ENCODE measurements at places on chromosomes 7 and 10.

DNA sequence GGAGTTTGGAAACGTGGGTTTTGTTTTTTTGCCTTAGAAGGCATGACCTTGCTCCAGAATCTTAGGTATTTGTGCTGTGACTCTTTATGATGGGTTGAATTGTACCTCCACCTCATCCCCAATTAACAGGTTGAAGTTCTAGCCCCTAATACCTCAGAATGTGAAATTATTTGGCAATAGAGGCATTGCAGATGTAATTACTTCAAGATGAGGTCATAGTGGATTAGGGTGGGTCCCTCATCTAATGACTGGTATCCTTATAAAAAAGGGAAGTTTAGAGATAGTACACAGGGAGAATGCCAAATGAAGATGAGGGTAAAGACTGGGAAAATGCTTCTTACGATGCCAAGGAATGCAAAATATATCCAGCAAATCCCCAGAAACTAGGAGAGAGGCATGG lies 3.0 kb upstream of the FAM200A start:
- DNase-seq, result no peak

- peak; percentile 55 for DNase-seq
Measured at GRCh38 chr10:11175823-11176243, 158.2 kb downstream of the CELF2 start.

- no peak for DNase-seq
Measured at GRCh38 chr10:101042118-101042517, 11.1 kb downstream of the SFXN3 start.

DNA sequence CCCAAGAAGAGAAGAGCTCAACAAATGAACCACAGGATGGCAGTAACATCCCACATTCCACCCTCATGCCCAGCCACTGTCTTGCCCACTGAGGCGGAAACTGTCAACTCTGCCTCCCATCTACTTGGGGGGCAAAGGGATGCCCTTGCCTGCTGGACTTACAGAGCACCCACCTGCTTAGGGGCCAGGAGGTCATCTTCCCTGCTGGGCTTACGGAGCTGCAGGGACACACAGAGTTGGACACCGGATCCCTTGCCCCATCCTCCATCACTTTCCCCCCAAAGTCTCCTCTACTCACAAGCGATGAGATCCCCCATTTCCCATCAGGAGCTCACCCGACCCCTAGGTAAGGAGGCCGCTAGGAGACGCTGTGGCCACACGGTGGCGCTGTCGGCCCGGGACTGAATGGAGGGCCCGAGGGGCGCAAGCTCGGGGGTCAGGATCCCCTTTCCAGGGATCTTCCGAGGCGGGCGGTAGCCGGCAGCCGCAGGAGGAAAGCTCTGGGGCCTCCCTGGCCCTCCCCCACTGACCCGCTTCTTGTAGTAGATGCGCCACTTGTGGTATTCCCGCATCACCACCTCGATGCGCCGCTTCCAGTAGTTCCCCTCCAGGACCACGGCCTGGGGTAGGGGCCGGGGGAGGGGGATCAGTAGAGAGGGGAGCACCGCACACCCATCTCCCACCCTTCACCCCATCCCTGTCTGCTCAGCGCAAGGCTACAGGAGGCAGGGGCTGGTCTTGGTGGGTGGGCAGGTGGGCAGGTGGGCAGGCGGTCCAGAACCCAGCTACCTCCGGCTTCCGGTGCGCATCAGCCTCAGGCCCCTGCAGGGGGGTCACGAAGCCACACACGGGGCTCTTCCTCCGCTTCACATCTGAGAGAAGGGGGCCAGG lies 17.3 kb downstream of the MLXIPL start:
- DNase-seq, result peak; percentile 64

GRCh38 chr7:47561715-47562446 lies 20.0 kb downstream of the TNS3 start:
- no peak for DNase-seq

GRCh38 chr10:120987359-120987758 lies 136.2 kb downstream of the WDR11 start:
- DNase-seq, result no peak

- DNase-seq, result no peak
Measured at GRCh38 chr10:21910798-21911197, 92.7 kb downstream of the DNAJC1 start.

DNA sequence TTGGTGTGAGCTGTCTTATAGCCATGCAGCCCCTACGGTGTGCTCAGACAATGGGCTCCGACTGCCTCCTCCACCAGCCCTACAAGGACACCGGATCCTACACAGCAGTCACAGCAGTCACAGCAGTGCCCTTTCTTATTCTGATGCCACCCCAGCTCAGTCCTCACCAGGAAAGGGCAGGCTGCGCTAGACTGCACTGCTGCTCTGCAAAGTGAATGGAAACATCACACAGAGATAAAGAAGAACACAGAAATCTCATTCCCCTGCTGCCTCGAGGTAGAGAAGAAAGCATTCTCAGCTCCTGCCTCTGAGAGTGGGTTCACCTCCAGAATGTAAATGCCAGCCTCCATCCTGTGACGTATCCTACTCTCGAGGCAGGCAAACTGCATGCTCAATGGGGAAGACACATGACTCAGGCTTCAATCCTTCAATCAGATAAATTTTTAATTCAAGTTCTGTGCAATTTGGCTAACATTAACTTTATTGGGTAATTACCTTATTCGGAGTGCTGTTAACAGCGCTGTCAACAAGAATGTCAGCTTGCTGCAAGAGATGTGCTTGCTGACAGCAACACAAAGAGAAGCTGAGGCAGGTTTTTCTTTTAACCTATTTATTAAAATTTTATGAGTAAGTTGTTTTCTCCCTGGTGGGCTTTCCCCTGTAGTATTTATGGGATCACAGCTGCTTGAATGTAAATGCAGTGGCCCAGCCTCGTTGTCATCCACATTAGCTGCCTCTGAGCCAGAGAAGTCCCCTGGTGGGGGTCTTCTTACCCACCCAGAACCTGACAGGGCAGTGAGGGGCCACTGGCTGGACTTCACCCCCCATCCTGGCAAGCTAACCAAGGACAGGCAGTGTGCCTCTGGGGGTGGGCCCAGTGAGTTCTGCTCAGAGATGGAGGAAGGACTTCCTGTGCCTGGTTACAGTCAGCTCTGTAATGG lies 241.3 kb upstream of the KMT2E start:
- no peak for DNase-seq

DNA sequence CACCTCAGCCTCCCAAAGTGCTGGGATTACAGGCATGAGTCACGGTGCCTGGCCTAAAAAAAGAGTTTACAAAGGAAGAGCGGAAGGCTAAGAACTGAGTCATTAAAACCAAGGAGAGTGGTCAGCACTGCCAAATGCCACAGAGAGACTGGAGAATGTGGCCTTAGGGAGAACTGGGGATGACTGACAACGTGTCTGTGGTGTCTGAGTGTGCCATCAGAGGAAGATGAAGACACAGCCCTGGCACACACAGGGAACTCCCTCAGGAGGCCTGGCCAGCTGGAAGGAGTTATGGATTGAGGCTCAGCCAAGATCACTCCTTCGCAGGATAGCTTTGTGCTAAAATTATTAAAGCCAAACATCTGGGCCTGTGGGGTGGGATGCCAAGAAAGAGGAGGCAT lies 3.9 kb upstream of the INA start:
- no peak for DNase-seq

GRCh38 chr10:132443605-132443982 lies 46.6 kb downstream of the PWWP2B start:
- DNase-seq, result peak; percentile 85

GRCh38 chr7:106418526-106418925 lies 133.7 kb upstream of the NAMPT start:
- DNase-seq, result no peak

DNA sequence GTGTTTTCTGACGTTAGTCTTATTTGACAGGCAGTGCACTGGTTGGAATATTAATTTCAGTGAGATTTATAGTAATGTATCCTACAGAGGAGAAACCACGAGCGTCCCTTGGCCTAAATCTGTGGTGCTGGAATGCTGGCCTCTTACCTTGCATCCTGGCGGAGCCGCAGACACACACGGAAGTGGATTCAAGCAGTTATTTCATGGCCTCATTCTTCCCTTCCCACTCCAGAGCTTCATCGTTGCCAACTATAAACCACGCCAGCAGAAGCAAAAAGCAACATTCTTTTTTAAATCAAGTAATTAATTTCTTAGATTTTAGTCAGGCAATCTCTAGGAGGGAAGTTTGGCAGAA lies 13.1 kb downstream of the WIPI2 start:
- DNase-seq, result no peak

DNA sequence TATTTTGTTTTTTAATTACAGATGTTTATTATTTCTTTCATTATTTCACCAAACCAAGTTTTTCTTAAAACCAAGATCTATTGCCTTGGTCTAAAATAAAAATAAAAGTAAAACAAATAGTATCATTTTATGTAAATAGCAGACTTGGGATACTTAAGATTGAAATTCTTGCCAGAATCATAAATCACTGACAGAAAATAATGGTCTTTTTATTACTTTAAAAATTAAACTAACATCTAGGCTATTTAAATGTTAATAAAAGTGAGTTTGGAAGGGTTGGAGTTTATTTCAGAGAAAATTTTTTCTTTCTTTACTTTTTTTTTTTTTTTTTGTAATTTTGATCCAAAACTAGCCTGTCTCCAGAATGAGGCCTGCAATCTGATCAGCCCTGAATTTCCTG lies 568.0 kb upstream of the IGFBP3 start:
- no peak for DNase-seq

DNA sequence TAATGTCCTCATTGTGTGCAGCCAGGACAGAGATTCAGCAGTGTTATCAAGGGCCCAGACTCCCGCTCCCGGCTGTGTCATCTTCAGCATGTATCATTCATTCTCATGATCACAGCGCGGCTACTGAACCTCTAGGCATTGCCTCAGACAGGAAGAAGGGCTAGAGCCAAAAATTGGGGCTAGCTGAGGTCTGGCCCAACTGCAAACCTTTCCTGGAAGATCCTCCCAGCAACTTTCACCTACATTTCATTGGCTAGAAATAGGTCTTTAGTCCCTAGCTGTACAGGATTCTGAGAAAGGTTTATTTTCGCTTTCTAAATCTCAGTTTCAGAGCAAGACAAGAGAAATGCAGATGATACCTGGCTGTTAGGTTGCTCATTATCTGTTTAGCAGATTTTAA lies 81.9 kb downstream of the CREM start:
- DNase-seq, result no peak

DNA sequence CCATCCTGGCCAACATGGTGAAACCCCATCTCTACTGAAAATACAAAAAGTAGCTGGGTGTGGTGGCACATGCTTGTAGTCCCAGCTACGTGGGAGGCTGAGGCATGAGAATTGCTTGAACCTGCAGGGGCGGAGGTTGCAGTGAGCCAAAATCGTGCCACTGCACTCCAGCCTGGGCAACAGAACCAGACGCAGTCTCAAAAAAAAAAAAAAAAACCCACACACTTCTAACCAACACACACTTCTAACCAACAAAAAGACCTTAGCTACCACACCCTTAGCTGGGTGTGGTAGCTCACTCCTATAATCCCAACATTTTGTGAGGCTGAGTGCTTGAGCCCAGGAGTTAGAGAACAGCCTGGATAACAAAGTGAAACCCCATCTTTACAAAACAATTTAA lies 33.9 kb upstream of the SPOCK2 start:
- DNase-seq, result no peak

- DNase-seq, result no peak
Measured at GRCh38 chr10:33455029-33455428, 120.6 kb upstream of the NRP1 start.

DNA sequence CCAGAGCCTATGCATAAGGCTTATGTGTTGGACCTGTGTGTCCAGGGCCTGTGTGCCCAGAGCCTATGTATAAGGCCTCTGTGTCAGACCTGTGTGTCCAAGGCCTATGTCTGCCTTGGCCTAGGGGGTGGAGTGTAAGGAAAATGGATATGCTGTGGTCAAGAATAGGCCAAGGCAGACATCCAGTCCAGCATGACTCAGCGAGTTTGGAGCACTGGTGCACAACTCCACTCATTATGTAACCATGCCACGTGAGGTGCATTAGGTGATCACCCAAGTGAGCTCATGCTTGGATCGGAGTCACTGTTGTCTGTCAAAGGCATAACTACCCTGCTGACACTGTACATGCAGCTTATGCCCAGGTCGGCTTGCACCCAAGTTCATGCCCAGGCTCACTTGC lies 238.9 kb downstream of the CACNA2D1 start:
- no peak for DNase-seq

GRCh38 chr7:68393051-68393450 lies 1205.2 kb upstream of the AUTS2 start:
- DNase-seq, result no peak

- DNase-seq, result no peak
Measured at GRCh38 chr7:5572439-5572838, 148.8 kb upstream of the TNRC18 start.

GRCh38 chr10:49410365-49411074 lies 14.6 kb upstream of the DRGX start:
- DNase-seq, result no peak

DNA sequence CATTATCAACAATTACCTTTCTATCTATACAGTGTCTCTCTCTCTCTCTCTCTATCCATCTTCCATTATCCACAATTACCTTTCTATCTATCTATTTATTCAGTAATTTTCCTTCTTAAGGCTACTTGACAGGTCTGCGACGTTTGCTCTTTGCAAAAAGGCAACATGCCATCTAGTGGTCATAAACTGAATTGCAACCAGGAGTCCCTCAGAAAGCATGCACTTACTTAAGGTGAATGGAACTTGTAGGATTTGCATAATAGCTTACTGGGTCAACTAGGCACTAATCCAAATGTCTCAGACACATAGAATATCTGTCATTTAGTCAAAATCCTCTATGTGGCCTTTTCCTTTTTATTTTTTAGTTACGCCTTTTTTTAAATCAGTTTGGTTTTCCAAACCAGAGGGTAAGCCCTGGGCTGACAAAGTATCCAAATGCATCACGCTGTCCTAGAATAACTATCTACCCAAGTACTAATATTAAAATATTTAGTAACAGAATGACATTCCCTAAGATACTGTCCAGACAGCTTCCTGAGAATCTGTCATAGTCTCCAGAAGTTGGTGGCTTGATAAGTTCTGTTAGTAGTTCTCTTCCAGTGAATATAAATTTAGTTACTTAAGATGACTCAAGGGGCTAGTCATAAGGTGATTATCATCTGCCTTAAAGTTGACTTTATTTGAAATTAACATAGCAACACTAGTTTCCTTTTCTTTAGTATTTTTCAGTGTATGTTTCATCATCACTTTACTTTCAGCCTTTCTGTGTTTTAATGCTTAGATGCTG lies 208.3 kb downstream of the PPP1R3A start:
- peak; percentile 64 for DNase-seq

DNA sequence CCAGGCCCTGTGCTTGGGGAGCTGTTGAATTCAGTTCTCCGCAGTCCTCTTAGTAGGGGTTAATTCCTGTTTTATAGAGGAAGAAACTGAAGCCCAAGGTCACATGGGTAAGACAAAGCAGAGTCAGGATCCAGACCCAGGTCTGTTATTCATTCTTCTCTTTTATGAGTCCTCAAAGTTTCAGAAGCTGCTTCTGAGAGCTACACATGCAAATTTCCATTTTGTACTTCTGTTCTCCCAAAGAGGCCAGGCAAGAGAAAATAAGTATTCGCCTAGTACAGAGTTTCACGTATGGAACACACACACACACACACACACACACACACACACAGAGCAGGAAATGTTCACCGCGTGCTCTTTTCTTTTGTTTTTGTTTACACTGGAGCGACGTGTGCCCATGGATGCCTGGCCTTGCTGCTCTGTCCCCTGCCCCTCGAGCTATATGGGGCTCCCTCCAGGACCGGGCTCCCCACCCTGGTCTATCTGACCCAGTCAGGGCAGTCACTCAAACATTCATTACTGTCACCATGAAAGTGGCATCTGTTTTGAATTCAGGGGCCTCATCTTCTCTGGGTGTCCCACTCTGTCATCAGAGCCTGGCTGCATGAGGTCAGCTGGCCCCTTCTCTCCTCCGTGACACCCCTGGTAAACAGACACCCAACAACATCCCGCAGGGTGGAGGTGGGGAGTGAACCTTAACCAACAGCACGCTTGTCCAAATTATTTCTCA lies 84.4 kb downstream of the TNS3 start:
- DNase-seq, result no peak

- no peak for DNase-seq
Measured at GRCh38 chr10:77899080-77899477, 27.5 kb downstream of the DLG5 start.

Data from CD4-positive, alpha-beta T cell treated with Interleukin-1 beta for 1 hour (primary cell).